NCI-H1092 (cell line): ENCODE measurements at places on chromosomes 1 and 21.
A peak's percentile ranks its signal among the peaks of the same experiment; 100 is the strongest.

- DNase-seq, result no peak
Measured at GRCh38 chr21:26457817-26458216, 115.3 kb downstream of the CYYR1 start.

DNA sequence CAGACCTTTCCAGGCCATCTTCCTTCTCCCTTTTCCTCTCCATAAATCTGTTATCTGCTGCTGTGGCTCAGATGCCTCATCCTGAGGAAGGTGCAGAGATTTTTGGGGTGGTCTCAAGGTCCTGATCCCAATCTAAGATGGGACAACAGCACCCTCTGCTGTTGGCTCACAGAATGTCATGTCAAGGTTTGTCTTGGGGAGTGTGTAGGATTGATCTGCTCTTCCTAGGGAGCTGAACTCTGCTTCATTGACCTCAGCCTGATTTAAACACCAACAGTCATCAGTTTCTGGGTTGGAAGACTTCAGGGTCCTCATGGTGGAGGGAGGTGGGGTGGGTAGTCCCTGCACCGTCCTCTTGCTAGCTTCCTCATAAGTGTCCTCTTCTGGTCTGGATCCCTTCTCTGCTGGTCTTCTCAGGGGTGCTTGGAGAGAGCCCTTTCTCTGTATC lies 62.8 kb upstream of the LAX1 start:
- DNase-seq, result peak; percentile 58

GRCh38 chr1:187517546-187517945 lies 688.8 kb downstream of the PLA2G4A start:
- peak; percentile 60 for DNase-seq

GRCh38 chr1:27599605-27600497 lies 4.1 kb downstream of the AHDC1 start:
- DNase-seq, result no peak

DNA sequence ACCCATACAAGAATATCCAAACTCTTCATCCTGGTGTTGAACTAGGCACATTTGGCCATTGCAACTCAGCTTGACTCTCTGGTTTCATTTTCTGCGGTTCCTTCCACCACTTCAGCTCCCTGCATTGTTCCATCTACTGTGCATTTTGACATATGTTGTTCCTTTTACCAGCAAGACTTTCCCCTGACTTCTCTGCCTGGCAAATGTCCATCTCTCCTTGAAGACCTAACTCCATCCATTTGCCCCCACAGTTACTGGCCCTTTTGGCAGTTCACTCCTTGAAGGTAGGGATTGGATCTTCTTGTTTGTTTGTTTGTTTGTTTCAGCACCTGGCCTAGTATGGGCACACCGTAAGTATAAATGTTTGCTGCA lies 8.7 kb downstream of the PADI2 start:
- DNase-seq, result no peak

- peak; percentile 65 for DNase-seq
Measured at GRCh38 chr1:26529655-26530409, at the start of gene RPS6KA1. TSS of gene RPS6KA1 (plus strand) at chr1:26529761. CDS start at chr1:26529921, 160 bp downstream.

GRCh38 chr1:172398970-172399755 lies 21.3 kb upstream of the C1orf105 start:
- no peak for DNase-seq

GRCh38 chr1:180777072-180777689 lies 135.5 kb upstream of the KIAA1614 start:
- DNase-seq, result no peak

GRCh38 chr1:24643363-24644099 lies 429 bp downstream of the SRRM1 start:
- no peak for DNase-seq

DNA sequence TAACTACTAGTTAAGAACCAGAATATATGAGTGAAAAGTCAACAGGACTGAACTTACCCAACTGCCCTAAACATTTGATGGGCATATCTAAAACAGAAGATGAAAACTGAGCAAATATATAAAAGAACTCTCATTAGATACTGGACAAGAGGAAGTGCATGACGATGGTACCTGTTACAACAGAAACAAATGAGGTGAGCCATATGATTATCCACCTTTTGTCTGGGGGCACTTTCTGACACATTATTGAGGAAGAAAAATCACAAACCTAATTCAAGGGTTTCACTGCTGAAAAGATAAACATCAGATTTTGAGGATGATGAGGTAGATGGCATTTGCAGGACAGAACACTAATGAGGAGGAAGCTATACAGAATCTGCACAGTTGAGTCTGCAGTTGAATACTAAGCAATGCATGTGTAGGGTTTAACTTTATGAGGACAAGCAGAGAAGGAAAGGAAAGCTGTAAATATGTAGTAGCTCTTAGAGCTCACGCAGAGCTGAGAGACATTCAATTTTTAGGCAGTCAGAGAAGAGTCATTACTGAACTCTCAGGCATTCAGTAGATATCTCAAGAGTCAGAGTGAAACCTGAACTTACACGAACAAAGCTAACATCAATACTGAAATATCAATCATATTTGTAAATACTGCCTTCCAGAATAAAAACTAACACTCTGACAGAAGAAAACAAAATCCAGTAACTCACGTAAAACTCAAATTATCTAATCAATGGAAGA lies 262.1 kb downstream of the AKT3 start:
- no peak for DNase-seq

DNA sequence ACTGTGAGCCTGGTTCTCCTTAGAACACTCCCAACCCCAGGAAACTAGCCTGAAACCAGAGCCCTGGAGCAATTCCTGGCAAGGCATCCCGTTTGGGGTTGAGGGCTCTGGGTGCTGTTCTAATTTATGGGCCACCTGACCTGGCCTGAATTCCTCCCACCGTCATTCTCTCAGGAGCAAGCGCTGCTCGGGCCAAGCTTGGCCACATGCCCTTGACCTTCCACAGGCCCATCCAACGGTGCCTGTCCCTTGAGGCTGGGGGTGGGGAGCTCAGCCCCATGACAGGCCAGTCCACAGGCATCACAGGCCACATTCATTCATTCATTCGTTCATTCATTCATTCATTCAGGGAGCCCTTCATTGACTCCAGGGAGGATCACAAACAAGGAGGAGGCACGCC lies 5.3 kb downstream of the PADI2 start:
- DNase-seq, result no peak

DNA sequence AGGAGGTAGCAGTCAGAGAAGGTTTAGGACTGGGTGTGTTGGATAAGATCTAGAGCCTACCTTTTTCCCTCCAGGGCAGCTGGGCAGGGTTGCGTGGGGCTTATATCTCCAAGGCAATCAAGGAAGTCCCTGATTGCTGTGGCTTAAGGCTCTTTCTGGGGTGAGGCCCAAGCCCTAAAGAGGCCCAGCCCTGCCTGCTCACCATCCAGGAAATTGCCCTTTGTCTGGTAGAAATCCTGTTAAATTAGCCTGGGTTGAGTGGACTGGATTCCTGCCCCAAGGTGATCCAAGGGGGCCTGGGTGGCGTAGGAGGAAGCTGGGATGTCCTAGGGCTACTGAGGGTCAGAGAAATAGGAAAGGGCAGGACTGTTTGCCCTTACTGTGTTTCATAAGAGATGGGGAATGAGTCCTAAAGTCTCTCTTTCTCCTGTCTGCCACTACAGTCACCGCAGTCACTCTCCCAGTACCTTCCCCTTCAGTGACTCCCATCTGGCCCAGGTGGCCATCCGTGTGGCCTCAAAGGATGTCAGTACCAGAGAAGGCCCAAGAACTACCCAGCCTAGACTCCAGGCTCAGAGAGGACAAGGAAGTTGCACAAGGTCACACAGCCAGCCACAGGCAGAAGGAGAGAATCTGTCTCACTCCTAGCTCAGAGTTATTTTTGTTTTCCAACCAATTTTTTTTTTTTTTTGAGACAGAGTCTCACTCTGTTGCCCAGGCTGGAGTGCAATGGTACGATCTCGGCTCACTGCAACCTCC lies 25.8 kb downstream of the MFSD2A start:
- no peak for DNase-seq

- DNase-seq, result no peak
Measured at GRCh38 chr1:220824031-220824989, 37.6 kb downstream of the MTARC1 start.

DNA sequence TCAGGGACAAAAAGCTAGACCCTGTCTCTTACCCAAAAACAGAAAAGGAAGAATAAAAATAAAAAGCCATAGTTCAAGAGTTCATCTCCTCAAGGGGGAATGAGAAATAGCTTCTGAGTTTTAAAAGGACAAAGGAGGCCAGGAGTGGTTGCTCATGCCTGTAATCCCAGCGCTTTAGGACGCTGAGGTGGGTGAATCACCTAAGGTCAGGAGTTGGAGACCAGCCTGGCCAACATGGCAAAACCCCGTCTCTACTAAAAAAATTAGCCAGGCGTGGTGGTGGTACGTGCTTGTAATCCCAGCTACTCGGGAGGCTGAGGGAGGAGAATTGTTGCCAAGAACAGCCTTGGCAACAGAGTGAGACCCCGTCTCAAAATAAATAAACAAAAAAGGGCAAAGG lies 38.6 kb upstream of the CPLANE2 start:
- DNase-seq, result no peak

GRCh38 chr1:170150921-170151320 lies 5.2 kb downstream of the NTMT2 start:
- DNase-seq, result no peak

GRCh38 chr1:219581344-219581743 lies 31.6 kb downstream of the ZC3H11B start:
- no peak for DNase-seq

GRCh38 chr1:185790194-185790735 lies 56.1 kb downstream of the HMCN1 start:
- DNase-seq, result no peak
